ENCODE measurements at places on chromosomes 2 and 18. TPM values are rescaled to one million over a fixed set of nuclear protein-coding genes. Genes with fewer than 3 reads are reported as not detected.

Gene SP140
- total RNA-seq, result 0.41 TPM

Gene ABCG8
- not detected for total RNA-seq

Gene LOXHD1
- total RNA-seq, result not detected

Gene CDK15
- not detected for total RNA-seq

Gene HRH4
- not detected for total RNA-seq

Gene MFSD2B
- 0.14 TPM for total RNA-seq

Gene SLC30A3
- 2.6 TPM for total RNA-seq

Gene MC5R
- not detected for total RNA-seq

Gene LRRC30
- total RNA-seq, result not detected

Gene STAT4
- total RNA-seq, result not detected

Gene CAPN14
- total RNA-seq, result not detected

Gene TYW5
- 3.7 TPM for total RNA-seq

Gene TCF7L1
- 0.44 TPM for total RNA-seq

Gene DSG4
- total RNA-seq, result not detected

Gene PROKR1
- total RNA-seq, result not detected

Gene ANKRD30BL
- not detected for total RNA-seq

Gene GPR45
- total RNA-seq, result not detected

Gene NEDD4L
- total RNA-seq, result not detected

Gene SLC5A7
- total RNA-seq, result not detected

Gene TEKT4
- total RNA-seq, result not detected

Gene C2orf78
- 0.07 TPM for total RNA-seq

Gene TRIM43
- 6.3 TPM for total RNA-seq

Gene ANTXR1
- total RNA-seq, result 7.1 TPM

Gene GPR148
- total RNA-seq, result not detected

Gene GCA
- total RNA-seq, result 0.54 TPM

Gene ALPG
- 218 TPM for total RNA-seq

Gene POTEJ
- total RNA-seq, result not detected

Gene DTNB
- 10.4 TPM for total RNA-seq

Gene TCF23
- not detected for total RNA-seq

Gene CD8B
- total RNA-seq, result not detected

Gene GLI2
- not detected for total RNA-seq

Gene ALPI
- total RNA-seq, result not detected

Gene IL1A
- not detected for total RNA-seq

Gene BOLL
- total RNA-seq, result not detected

Gene PHOSPHO2
- 9.3 TPM for total RNA-seq

Gene CDCA7
- 37.1 TPM for total RNA-seq

Gene TMEM247
- total RNA-seq, result not detected
